ENCODE measurements at places on chromosomes 3 and 15.

- DNase-seq = no peak
Measured at GRCh38 chr3:185470323-185470722, 28.5 kb downstream of the TMEM41A start.

DNA sequence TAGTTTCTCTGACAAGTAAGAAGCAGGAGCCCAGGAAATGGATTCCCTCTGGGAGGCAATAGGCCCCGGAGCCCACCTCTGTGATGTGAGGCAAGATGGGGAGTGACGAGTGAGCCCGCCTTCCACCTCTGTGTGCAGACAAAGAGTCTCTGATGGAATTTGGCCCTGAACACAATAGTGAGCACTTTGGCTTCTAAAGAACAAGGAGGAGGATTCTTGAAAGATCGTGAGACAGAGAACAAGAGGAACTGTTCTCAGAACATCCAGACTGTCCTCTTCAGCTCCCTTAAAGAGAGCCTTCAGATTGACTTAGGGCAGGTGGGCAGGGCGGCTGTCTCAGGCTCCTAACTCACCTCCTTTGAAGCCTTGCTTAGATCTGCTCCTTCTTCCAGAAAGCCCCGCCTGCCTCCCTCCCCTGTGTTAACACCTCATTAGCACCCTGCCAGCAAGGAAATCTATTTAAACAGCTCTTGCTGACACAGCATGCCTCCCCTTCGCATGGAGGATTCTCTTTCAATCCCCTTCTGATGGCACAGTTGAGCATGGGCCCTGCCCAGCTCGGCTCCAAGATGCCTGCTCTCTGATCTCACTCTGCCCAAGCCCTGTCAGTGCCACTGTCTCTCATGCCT lies 430.3 kb downstream of the NTRK3 start:
- DNase-seq = no peak

- DNase-seq = no peak
Measured at GRCh38 chr3:135558150-135558783, 407.3 kb upstream of the PPP2R3A start.

GRCh38 chr15:96307856-96308394 lies 22.6 kb upstream of the NR2F2 start:
- no peak for DNase-seq

GRCh38 chr3:174111776-174112175 lies 714.2 kb downstream of the NLGN1 start:
- no peak for DNase-seq

DNA sequence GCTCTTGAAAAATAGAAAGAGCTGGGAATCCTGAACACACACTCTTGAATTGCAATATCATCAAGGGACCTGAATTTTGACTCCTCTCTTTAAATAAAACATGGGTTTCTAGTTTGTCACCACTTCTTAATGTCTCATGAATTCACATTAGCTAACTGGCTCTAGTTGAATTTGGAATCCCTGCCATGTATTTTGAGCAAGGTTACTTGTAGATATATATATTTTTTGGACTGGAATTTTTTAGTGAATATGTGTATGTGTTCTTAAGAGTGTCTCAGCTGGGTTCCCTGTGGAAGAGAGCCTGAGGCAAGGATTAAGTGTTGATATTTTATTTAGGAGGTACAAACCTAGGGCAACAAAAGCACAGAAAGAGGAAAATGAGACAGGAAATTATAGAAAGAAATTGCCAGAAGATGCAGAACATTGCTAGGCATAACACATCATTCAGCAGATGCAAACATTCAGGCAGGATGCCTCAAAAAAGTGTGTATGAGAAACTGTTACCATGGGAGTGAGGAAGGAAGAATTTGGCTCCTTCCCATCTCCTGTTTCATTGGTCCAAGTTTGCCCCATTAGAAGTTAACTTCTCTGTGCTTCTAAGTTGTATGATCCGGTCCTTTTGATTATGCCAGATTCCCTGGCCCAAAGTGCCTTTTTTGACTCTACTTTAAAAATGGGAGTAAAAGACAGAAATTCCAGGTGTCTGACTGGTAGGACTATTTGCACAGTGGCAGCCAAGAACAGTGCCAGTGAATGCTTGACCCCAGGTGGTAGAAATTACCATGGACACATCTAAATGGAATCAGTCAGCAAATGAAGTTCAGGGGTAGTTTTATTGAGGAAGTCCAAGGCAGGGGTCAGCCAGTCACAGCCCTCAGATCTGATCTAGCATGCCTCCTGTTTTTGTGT lies 253.7 kb upstream of the TGFBR2 start:
- DNase-seq = no peak

GRCh38 chr3:105162448-105162847 lies 204.3 kb upstream of the ALCAM start:
- no peak for DNase-seq
